ENCODE measurements at places on chromosomes 3 and 15. TPM values are rescaled to one million over a fixed set of nuclear protein-coding genes. Genes with fewer than 3 reads are reported as not detected.

MYRIP gene
- total RNA-seq: 0.59 TPM

CHRM5 gene
- total RNA-seq: not detected

SOX14 gene
- total RNA-seq: not detected

SLC28A2 gene
- total RNA-seq: 0.23 TPM

ACAN gene
- total RNA-seq: 0.03 TPM

FSTL1 gene
- total RNA-seq: 9.2 TPM

CHST13 gene
- total RNA-seq: 0.64 TPM

TARS3 gene
- total RNA-seq: 12.4 TPM

MKRN2OS gene
- not detected for total RNA-seq

RARB gene
- not detected for total RNA-seq

IQCH gene
- 3.9 TPM for total RNA-seq

ITIH1 gene
- 0.31 TPM for total RNA-seq

B3GALNT1 gene
- total RNA-seq: 31.1 TPM

All from Panc1 (cell line).